ENCODE measurements at places on chromosomes 5 and 9.
A peak's percentile ranks its signal among the peaks of the same experiment; 100 is the strongest.

DNA sequence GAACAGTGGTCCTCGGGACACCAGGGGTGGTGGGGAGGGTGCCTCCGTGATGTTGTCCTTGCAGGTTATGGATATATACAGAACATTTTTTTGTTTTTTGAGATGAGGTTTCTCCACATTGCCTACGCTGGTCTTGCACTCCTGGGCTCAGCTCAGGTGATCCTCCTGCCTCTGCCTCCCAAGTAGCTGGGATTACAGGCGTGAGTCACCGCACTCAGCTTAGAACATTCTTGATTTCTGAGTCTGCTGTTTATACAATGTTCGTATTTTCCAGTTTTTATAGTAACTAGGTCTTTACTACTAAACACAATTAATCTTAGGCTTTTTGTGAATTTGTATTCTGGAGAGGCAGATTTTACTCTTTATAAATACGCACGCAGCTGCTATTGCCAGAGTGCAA is 6.0 kb downstream of the PMPCA start:
- DNase-seq, result no peak

DNA sequence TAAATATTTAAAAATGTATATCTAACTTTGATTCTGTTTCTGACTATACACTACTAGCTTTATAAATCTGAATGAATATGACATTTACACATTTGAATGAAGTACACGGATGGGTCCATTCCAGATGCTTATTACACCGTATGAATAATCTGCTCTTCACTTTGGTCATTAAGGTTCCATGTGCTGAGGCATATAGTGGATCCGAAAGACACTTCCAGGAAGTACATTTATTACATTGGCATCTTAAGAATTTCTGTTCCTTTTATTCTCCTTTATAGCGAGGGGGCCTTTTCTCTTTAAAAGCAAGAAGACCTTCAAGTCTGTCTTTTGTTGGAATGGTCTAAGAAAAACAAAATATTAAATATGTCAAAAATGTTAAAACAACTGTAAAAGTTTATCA is 147.6 kb downstream of the AUH start:
- no peak for DNase-seq

GRCh38 chr9:3810231-3810630 is 284.4 kb upstream of the RFX3 start:
- DNase-seq, result no peak

- DNase-seq, result no peak
Observed at GRCh38 chr9:134531220-134531970, 110.2 kb upstream of the COL5A1 start.

DNA sequence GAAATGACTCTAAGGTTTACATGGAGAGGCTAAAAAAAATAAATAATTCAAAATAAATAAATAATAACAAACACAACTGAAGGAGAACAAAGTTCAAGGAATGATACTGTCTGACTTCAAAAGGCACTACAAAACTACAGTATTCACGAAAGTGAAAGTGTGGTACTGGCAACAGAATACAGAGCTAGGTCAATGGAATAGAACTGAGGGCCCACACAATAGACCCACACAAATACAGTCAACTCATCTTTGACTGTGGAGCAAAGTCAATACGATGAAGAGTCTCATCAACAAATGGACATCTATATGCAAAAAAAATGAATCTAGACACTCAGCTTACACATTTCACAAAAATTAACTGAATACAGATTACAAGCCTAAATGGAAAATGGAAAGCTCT is 75.3 kb downstream of the FBXW11 start:
- DNase-seq, result no peak

GRCh38 chr9:136742591-136743391 is at the start of gene LCN10:
TSS of gene LCN10 (minus strand) at chr9:136742940. CDS start at chr9:136742903, 37 bp downstream.
- no peak for DNase-seq

DNA sequence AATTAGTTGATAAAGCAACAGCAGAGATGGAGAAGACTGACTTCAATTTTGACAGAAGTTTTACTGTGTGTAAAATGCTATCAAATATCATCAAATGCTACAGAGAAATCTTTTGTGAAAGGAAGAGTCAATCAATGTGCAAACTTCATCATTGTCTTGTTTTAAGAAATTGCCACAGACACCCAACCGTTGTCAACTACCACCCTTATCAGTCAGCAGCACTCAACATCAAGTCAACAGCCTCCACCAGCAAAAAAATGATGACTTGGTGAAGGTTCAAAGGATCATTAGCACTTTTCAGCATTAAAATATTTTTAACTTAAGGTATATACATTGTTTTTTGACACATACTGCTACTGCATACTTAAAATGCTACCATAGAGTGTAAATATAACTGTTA is 888.8 kb downstream of the CDH18 start:
- DNase-seq, result no peak

DNA sequence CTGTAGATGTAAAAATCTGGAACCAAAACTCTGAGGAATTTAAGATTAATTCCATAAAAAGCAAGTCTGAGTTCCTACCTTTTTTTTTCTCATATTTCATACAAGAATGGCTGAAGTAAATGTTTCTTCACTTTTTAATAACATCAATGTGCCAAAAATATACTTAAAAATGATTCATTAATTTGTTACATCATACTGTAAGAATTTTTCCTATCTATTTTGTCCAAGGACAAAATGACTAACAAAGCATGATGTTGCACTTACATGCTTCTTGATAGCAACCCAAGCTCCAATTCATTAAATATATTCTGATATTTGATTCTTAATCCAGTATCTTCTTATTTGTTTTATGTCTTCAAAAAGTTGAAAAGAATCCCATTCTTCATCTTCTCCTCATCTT is 988.3 kb downstream of the TLE1 start:
- no peak for DNase-seq

DNA sequence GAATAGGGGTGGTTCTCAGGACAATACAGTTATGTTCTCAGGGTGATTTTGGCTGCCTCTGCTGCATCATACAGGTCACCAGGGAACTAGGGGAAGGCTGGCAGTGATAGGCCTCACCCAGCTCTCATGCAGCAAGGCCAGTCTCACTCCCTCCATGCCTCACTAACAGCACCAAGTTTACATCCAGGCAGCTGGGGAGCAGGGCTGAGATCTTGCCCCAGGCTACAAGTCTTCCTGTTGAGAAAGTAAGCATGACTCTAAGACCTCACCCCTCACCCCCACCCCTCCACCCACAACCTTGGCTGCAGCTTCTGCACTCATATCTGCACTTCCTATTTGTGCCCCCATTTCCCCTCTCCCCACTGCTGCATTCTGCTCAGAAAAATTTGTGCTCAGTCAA is 481.2 kb downstream of the ACTL7B start:
- DNase-seq, result no peak

- no peak for DNase-seq
Observed at GRCh38 chr9:136604823-136605525, 57.7 kb upstream of the EGFL7 start.

- peak; percentile 35 for DNase-seq
Observed at GRCh38 chr5:36073595-36074216, 7.0 kb upstream of the UGT3A2 start.

DNA sequence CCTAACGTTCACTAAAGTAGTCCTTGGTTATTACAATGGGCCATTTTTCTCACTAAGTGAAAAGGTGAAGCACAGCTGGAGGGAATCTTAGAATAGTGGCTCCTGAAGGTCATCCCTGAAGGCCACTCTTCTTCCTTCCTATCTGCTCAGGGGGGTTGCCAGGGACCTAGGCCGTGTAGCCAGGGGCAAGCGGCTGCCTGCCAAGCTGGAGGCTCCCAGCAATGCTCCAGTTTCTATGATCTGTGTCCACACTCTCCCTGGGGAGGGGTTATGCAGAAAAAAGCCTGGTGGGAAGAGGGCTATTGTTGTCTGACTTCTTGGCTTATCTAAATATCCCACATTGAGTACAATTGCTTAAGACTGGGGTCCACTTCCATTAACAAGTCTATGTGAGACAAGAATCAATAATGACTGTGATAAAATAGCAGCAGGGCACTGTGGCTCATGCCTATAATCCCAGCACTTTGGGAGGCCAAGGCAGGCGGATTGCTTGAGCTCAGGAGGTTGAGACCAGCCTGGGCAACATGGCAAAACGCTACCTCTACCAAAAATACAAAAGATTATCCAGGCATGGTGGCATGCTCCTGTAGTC is 3.8 kb downstream of the NMRK1 start:
- DNase-seq, result no peak

DNA sequence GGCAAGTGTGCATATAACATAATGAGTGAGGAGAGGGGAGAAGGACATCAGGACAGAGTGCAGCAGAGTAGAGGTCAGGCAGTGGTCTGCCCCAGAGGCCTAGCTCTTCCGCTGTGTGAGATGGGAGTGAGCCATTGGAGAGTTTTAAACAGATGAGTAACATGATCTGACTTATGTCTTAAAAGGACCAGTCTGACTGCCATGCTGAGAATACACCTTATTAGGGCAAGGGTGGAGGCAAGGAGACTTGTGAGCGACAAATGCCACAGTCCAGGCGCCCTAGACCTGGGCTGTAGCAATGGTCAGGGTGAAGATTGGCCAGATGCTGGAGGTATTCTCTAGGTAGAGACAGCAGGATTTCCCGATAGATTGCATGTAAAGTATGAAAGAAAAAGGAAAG is 83.1 kb downstream of the WWC1 start:
- DNase-seq, result no peak

DNA sequence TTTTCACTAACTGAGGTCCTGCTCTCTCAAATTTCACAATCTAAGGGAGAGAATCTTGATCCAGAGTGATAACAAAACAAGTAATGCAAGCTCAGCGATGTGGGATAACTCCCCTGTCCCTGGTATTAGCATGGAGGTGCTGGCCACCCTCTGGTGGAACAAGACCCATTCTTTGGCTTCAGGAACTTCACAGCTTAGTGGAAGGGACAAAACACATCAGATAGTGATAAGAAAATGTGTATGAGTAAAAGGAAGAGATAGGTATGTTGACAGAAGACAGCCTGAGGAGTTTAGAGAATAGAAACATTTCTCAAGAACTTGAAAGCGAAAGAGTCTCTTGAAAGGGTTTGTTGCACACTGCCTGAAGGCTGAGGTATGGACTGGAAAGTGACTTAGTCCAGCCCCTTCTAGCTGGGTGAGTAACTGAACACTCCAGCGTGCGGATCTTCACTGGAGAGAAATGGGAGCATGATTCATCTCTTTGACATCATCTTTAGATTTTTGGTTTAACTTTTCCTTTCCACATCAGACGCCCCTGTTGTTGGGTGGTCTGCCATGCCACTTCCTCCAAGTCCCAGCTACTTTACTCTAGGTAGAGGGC is 25.4 kb upstream of the ZSWIM6 start:
- DNase-seq, result no peak

GRCh38 chr9:110083866-110084265 is 124.1 kb downstream of the C9orf152 start:
- no peak for DNase-seq

DNA sequence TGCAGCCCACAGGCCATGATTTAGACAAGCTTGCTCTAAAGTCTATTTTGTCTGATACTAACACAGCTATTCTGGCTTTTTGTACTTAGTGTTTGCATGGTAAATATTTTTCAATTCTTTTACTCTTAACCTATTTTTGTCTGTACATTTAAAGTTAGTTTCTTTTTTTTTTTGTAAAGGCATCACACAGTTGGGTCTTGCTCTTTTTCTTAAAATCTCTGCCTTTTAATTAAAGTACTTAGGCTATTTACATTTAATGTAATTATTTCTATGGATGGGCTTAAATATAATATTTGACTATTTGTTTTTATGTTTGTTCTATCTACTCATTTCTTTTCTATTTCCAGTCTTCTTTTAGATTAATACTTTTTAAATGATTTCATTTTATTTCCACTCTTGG is 49.7 kb upstream of the MAST4 start:
- DNase-seq, result no peak

DNA sequence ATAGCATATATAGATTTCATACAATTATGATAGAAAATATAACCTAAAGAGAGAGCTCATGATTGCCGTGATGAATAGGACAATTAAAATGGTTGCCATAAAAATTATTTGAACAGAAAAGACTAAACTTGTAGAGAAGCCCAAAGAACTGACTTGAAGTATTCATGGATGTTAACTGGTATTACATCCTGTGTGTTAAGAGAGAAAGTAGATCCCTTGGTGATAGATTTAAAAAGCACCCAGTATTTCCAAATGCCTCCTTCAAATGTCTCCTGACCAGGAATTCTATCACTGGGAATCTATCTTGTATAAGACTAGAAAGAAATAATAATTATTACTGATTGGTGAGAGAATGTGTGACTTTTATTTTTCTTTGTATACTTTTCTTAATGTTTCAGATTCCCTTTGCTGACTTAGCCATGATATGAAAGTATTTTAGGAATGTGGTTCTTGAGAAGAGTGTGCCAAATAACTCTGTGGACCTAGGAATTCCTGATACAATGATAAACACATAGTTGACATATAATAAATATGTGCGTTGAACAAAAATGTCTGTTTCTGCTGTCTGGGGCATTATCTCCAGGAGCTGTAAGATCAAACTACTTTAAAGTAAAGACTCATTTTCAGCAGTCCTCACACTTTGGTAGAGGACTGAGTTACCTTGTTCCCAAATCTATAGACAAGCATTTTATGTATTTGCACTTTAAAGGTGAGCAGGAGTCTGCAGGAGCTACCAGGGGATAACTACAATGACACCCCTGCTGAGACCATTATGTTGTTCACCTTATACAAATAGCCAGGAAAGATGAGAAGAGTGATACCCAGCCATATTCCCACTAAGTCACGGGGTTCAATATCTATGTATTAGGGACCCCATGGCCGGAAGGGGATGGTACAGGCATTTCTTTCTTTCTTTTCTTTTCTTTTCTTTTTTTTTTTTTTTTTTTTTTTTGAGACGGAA is 211.1 kb upstream of the TLE4 start:
- no peak for DNase-seq

DNA sequence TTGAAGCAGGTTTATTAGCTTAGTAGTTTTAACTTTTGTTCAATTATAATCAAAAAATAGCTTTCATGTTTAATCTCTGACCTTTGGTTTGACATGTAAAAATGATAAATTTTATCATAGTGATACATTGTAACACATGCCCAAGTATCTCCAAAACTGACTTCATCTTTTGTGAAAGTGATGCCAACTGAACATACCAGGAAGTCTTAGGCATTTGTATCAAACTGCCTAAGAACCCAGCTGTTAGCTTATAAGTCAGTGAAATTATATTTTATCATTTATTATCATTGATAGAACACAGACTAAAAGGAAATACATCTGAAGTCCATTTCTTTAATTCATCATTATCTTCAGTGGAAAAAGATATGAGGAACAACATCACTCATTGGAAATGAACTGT is 39.1 kb downstream of the NIPBL start:
- no peak for DNase-seq

- no peak for DNase-seq
Observed at GRCh38 chr5:40410231-40410861, 269.4 kb upstream of the PTGER4 start.

DNA sequence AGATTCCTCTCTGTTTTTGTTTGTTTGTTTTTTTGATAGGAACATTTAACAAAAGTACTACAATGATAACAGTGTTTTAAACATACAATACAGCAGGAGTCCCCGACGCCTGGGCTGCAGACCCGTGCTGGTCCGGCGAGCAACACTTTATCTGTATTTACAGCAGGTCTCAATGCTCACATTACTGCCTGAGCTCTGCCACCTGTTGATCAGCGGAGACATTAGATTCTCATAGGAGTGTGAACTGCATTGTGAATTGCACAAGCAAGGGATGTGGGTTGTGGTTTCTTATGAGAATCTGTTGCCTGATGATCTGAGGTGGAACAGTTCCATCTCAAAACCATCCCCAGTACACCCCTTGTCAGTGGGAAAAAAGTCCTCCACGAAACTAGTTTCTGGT is 1068.5 kb upstream of the CDH10 start:
- DNase-seq, result no peak

Measured in NCI-H2081 treated with DMSO at 0.1 percent for 48 hours (cell line).